ENCODE measurements at places on chromosomes 13 and 19.

DNA sequence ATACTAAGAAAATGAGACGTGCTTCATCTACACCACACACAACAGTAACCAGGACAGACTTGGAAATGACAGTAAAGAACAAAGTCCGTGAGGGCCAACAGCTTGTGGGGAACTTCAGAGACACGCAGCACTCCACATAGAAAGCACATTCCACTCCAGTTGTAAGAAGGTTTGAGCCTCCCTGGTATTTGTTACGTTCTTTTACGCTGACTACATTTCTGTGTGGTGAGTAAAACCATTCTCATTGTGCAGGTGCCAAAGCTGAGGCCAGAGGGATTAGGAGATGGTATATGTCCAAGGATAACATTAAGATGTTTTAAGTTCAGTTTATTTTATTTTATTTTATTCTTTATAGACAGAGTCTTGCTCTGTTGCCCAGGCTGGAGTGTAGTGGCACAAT, 1189.9 kb downstream of the UQCRFS1 start:
- DNase-seq, result no peak

DNA sequence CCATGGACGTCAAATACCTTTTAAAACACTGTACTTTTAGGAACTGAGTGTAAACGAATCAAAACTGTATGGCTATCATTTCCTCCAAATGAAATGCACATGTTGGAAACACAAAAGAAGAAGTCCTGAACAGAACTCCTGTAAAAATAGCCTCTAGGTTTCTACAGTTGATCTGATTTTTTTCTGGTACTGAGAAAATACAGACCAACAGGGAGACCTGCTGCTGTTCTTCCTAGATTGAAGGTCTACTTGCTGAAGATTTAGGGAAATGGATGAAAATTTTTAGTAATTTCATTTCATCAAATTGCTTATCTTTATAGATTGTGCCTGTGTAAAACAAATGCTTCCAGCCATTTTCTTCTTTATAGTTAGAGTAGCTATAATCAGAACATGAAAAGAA, 520.4 kb downstream of the SLITRK6 start:
- no peak for DNase-seq

- DNase-seq, result peak; percentile 71
Observed at GRCh38 chr13:29573190-29573589, 22.3 kb downstream of the SLC7A1 start.

DNA sequence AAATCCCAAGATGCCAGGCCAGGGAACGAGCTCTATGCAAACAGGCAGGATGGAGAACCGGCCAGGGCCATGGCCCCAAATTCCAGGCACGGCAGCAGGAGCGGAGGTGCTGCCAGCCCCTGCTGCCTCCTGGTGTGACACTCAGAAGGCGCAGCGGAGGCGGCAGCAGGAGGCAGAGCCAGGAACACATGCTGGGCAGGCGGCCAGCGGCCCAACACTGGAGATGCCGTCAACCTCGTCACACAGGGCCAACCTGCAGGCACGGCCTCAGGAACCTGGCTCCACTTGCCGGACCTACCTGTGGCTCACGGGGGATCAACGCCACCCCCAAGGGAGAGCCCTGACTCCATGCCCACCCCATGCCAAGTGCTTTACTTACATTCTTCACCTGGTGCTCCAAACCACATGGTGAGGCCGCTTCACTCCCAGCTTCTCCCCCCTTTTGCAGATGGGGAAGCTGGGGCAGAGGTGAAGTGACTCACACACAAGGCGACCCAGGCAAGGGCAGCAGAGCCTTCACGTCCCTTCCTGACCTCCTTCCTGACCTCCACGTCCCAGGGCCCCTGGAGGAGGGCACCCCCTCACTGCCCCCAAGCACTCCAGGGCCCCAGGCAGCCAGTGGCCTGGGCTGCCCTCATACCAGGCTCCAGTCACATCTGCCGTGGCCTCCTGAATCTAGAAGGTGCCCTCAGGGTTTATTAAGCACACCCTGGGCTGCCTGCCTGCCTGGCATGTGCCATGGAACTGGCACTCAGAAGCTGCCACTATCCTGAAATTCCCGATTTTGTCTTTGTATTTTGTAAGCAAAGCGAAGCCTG, 43.5 kb downstream of the GGACT start:
- DNase-seq, result no peak

GRCh38 chr13:20331419-20331818, 99.3 kb upstream of the GJB6 start:
- DNase-seq, result no peak

DNA sequence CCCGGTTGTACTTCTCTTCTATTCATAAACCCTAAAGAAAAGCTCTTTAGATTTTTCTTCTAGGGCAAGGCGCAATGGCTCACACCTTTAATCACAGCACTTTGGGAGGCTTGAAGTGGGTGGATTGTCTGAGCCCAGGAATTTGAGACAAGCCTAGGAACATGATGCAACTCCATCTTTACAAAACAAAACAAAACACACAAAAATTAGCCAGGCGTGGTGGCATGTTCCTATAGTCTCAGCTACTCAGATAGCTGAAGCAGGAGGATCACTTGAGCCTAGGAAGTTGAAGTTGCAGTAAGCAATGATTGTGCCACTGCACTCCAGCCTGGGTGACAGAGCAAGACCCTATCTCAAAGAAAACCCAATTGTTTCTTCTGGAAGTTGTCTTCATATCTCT, 240.3 kb downstream of the SHISA2 start:
- no peak for DNase-seq

GRCh38 chr13:110128546-110128945, 178.4 kb downstream of the COL4A1 start:
- DNase-seq, result no peak

GRCh38 chr19:56476651-56477428, at the start of gene ZNF667:
TSS of gene ZNF667 (minus strand) at chr19:56477345. CDS start at chr19:56462370, 14,975 bp downstream.
- peak; percentile 34 for DNase-seq

DNA sequence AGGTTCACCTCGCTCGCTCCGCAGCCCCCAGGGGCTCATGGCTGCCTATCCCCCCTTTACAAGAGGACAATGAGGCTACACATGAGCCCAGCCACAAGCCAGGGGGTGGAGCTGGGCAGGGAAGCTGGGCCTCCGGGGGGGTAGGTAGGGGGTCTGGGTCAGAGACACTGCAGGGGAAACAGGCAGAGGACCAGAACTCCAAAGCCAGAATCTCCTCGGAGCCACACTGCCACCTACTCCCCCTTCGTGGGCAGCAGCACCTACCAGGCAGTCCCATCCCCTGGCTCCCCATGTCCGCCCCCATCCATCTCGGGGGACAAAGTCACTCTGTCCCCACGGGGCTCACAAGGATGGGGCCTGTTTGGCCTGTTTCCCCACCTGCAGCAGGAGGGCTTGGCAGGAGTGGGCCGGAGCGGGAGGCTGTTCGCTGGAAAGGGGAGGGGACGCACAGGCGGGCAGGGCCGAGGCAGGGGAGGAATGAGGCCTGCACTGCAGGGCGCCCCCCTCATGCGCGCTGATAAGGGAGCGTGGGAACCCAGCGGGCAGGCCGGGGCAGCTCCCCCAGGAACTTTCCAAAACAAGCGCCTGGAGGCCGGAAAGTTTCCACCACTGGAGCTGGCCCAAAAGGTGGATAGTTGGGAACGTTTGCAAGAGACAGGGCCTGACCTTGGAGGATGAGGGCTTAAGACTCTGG, 545 bp upstream of the ISYNA1 start:
- peak; percentile 88 for DNase-seq

DNA sequence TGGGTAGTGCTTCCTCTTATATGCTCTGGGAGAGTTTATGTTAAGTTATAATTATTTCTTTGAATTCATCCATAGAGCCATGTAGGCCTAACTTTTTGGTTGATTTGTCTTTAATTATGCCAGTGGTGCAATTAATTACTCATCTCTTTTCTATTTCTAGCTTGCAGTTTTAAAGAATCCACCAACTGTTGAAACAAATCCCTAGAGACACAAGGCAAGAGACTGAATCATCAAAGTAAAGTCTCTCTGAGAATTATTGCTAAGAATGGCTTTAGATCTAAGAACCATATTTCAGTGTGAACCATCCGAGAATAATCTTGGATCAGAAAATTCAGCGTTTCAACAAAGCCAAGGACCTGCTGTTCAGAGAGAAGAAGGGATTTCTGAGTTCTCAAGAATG, 5.9 kb upstream of the ZNF551 start:
- no peak for DNase-seq

- no peak for DNase-seq
Observed at GRCh38 chr13:31048521-31048920, 113.2 kb downstream of the HSPH1 start.

DNA sequence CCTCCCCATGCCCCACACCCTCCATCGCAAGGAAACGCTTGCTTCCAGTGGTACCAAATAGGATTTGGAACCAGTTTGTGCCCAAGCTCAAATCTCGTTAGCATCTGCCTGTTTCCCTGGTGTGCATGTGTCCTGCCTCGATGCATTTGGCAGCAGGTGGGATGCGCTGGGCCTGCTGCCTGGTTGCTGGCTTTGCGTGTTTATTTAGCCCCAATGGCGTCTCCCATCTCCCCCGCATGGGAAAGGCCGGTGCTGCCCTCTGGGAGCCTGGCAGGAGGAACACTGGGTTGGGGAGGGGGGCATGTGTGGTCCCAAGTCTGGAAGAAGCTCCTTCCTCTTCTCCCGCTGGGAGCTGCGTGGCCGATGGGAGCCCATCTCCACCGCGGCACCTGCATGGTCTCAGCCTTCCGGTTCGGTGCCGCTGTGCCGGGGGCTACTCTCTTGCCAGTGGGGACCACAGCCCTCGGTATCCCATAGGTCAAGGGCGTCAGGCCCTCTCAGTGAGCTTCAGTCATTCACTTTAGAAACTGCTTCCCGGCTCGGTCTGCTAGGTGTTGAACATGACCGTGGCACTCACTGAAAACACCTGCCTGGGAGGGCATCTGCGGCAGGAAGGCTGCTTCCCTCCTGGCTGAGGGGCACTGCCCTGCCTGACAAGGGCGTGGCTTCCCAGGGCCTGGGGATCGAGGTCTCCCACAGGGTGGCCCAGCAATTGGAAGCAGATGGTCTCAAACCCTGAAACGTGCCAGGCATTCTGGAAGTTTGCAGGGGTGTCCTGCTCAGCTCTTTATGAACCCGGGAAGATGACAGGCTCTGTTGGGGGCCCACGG, 11.8 kb upstream of the F7 start:
- DNase-seq, result no peak

DNA sequence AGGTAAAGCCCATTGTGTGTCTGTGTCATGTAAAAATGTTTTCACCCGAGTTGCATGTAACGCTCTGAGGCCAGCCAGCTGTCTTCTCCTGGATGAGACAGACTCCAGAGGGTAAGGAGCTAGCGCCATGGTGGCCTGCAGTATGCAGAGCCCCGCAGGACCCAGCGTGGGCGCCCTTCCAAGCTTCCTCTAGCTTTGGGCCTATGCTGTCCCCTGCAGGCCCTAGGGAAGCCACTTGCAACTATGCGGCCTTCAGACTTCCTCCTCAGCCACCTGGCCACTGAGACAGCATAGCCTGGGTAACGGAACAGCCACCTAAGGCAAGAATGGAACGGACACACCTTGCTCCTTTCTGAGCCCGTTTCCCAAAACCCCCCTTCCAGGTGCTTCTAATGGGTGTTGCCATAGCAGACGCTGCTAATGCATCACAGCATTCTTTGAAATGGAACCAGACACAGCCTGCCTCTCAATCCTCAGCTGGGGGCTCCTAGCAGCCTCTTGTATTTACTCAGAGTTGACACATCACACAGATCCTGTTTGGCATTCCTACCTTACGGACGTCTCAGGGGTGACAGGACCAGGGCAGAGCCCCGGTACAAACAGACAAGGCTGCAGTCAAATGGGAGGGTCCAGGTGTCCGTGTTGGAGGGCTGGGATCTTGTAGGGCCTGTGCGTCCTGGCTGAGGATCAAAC, 6.2 kb downstream of the FAM32A start:
- no peak for DNase-seq

- DNase-seq, result no peak
Observed at GRCh38 chr13:82912564-82912963, 969.7 kb downstream of the SLITRK1 start.

DNA sequence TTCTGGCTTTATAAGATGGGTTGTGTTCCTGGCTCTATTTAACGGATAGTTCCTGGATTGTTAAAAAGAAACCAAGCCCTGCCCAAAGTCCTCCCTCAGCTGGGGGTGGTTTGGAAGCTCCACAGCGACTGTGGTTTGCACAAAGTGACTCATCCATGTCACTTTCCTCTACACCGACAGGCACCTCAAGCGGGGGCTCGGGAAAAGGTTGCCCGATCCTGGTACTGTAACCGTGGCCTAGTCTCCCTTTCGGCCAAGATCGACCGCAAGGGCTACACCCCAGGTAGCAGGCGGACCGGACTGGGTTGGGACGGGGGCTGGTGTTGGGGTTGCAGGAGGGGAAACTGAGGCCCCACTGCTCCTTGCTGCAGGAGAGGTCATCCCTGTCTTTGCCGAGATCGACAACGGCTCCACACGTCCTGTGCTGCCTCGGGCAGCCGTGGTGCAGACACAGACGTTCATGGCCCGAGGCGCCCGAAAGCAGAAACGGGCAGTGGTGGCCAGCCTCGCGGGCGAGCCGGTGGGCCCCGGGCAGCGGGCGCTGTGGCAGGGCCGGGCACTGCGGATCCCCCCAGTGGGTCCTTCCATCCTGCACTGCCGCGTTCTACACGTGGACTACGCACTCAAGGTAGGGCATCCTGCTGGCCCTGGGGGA, 1.6 kb downstream of the ARRDC2 start:
- DNase-seq, result no peak

DNA sequence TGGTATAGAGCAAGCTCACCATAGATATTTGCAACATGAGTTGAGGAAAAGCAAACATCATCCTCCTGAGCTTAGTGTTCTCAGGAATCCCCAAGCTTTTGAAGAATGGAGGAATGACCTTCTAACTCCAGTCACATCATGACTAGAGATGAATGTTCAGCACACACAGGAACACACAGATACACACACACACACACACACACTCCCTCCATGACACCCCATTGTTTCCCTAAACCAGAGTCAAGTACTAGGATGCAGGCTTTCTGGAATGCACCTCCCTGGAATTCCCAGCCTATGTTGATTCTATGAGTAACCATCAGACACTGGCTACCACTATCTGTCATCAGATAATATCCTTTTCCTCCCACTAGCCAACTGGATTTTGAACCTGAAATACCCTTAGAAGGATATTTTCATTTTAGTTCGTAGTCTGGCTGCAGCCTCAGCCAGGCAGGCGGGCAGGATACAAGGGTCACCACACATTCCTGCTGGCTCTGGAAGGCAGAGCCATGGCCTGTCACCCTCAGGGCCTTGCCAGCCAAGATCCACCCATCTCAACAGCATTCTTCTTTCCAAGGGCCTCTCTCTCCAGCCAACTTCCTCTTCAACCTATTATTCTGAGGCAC, 162.4 kb downstream of the FOXO1 start:
- DNase-seq, result no peak

DNA sequence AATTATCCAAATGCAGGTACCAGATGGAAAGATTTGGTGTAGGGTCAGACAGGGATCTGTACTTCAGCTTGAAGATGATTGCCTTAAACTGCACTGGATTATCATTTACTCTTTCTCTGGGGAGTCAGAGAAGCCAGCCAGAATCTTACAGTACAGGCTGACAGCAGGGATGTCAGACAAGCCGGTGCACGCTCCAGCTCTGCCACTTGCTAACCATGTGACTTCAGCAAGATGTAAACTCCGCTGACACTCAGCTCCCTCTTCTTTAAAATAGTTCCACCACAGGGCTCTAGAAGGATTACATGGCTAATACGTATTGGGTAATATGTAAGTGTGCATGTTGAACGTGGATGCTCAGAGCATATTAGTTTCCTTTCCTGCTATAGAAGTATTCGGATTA, 251.4 kb upstream of the MAB21L1 start:
- DNase-seq, result no peak

- DNase-seq, result no peak
Observed at GRCh38 chr19:45315304-45315703, 7.4 kb downstream of the CKM start.

GRCh38 chr19:56400485-56400884, 3.6 kb upstream of the ZNF583 start:
- no peak for DNase-seq

Measured in testis (tissue), 5 donors.